Erythroblast (primary cell): ENCODE measurements at places on chromosomes 16 and 17.

DNA sequence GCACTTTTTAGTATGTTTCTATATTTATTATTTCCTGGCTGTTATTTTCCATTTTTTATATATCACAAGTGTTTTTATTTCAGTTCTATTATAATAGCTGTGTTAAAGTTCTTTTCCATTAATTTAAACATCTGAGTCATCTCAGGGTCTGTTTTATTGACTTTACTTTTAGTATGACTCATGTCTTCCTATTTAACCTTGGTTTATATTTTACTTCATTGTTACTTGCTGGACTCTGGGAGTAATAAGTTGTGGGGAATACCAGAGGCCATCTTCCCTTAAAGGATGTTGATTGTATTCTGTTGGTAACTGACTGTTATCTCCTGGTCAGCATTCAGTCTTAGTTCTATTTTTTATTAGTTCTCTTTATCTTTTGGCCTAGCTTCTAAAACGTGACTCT, 1508.2 kb downstream of the CDH11 start:
- no peak for DNase-seq

GRCh38 chr16:59205403-59205802, 471.3 kb upstream of the GOT2 start:
- DNase-seq = no peak

DNA sequence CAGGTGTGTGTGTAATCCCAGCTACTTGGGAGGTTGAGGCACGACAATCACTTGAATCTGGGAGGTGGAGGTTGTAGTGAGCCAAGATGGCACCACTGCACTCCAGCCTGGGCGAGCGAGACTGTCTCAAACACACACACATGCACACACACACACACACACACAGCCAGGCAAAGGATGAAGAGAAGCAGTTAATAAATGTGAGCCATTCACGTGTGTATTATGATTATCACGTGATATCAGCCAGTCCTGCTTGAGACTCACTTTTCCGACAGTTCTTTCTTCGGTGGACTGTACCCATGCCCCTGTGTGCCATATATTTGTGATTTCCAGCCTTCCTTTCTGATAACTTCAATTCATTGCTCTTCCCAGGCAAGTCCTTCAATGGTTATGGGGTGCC, 119.3 kb downstream of the PRKCB start:
- no peak for DNase-seq

DNA sequence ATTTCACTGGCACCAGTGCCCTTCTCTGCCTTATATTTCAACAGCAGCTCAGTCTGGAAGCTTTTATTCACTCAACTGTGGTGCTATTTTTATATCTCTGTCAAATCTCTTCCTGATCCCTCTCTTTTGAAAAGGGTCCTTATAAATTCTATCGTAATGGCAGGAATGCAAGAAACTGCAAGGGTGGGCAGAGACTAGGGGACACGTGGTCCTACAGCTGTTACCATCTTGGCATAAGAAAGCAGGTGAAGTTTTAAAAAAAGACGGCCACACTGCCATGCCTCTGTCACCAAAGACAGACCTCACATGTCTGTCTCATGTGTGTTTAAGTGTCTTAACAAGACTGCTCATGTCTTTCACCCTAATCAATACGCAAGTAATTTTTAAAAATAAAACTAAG, 368.4 kb upstream of the CDH11 start:
- no peak for DNase-seq

GRCh38 chr17:14373614-14374259, 72.9 kb downstream of the HS3ST3B1 start:
- no peak for DNase-seq

DNA sequence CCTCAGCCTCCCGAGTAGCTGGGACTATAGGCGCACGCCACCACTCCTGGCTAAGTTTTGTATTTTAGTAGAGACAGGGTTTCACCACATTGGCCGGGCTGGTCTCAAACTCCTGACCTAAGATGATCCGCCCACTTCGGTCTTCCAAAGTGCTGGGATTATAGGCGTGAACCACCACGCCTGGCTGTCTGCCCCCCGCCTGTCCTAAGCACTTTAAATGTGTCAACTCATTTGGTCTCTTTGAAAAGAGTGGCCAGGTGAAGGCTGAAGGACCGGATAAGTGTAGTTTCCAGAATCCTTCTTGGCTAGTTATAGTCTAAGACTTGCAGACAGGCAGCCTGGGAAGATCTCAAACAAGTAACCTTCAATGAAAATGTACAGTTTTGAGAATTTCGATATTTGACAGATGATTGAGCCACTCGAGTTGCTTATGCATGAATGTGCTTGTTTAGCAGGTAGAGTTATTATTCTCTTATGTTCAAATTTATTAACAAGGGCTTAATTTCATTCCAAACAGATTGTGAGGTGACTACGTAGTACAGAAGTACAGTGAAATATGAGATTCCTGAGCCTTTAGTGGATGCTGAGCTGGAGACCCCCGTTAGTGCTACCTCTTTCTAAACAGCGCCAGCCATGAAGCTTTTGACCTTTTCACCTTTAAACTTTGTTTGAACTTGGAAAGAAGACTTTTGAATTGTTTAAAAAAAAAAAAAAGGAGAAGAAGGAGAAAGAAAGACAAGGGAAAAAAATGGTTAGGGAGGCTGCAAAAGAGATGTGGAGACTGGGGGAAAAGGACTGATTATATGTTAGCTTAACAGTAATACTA, 164.4 kb upstream of the TBX2 start:
- no peak for DNase-seq

DNA sequence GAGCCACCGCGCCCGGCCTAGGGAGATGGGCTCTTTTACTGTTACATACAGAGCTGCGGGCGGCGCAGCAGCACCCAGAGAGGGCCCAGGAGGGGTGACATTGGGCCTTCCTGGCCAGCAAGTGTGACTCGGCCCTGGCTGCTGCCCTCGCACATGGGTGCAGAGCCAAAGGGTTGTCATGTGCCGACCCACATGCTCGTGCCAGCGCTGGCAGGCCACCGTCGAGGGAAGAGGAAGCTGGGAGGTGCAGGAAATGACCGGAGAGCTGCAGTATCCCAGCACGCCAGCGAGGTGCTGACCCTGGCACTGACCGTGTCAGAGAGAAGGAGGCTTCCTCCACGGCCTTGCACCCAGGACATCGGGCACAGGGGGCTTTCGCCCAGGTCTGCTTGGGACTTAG, 8.0 kb downstream of the ENDOV start:
- DNase-seq = no peak

GRCh38 chr17:62091804-62092203, 26.7 kb upstream of the MED13 start:
- no peak for DNase-seq
